ENCODE measurements at places on chromosomes 16 and 17. TPM values are rescaled to one million over a fixed set of nuclear protein-coding genes. Genes with fewer than 3 reads are reported as not detected.

Gene SLC5A11
- total RNA-seq, result not detected

Gene ALOX12B
- total RNA-seq, result not detected

Gene TEFM
- total RNA-seq, result 16.8 TPM

Gene CCL16
- not detected for total RNA-seq

Gene RPH3AL
- 3.4 TPM for total RNA-seq

Gene MEFV
- 0.12 TPM for total RNA-seq

Gene HS3ST6
- total RNA-seq, result not detected

Gene ANKRD40CL
- not detected for total RNA-seq

Gene RAMP2
- 0.37 TPM for total RNA-seq

Gene SCGB1C2
- not detected for total RNA-seq

Gene KRTAP17-1
- total RNA-seq, result 0.12 TPM

Gene SMIM5
- total RNA-seq, result not detected

Gene HOXB8
- not detected for total RNA-seq

Gene GALR2
- total RNA-seq, result not detected

Gene TBC1D16
- total RNA-seq, result 23.8 TPM

Gene CCL4L2
- total RNA-seq, result not detected

Gene LIG3
- total RNA-seq, result 48.4 TPM

Gene OR3A3
- 0.33 TPM for total RNA-seq

Gene TP53TG3
- total RNA-seq, result not detected

Gene FOXL1
- 36.7 TPM for total RNA-seq

Gene CCL23
- not detected for total RNA-seq

Gene KRT31
- not detected for total RNA-seq

Gene OR3A2
- under 0.01 TPM for total RNA-seq

Gene IRX3
- total RNA-seq, result 0.12 TPM

Gene HYDIN
- total RNA-seq, result 1.00 TPM
